Activated CD8-positive, alpha-beta memory T cell treated with anti-CD3 and anti-CD28 coated beads, Interleukin-2, amount 10 ng/mL, durations not matched to agents 7 days and 5 days (primary cell): ENCODE measurements at places on chromosomes 4 and X.

DNA sequence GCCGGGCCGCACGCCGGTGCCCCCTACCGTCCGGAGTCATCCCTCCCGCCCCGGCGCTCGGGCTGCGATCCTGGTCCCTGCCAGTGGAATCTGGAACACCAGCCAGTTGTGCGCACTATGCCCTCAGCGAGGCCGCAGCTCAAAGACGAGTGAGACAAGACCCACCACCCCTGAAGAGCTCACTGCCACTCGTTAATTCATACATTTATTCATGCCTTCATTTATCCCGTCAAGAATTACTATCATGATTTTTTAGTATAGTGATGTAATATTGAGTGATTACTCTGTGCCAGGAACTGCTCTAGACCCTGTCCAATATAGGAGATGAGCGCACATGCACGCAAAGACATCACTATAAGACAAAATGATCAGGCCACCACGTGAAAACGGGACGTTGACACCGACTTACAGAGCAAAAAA is 247 bp upstream of the PPA2 start:
- no peak for DNase-seq

GRCh38 chr4:101136373-101137370 is 210.7 kb downstream of the PPP3CA start:
- no peak for DNase-seq

GRCh38 chr4:47536966-47537365 is 51.9 kb downstream of the ATP10D start:
- no peak for DNase-seq

DNA sequence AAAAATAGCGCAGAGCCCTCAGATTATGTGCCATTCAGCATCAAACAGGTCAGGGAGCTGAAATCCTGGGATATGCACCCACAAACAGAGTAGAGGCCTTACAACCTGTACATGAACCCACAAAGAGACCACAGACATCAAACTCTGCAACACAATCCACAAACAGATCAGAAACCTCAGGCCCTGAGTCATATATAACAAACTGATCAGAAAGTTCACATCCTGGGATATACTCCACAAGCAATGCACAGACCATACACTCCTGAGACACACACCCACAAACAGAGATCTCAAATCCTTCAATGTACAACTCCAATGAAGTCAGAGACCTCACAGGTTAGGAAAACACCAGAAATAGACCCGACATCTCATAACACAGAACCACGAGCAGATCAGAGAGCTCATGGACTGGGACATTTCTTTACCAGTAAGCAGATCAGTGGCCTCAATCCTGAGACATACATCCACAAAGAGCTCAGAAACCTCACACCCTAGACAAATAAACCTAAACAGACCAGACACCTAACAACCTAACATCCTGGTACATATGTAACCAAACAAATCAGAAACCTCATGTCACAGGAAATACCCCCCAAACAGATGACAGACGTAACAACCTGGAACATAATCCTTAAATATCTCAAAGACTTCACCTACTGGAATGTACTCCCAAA is 24.2 kb downstream of the SUV39H1 start:
- peak; percentile 42 for DNase-seq

GRCh38 chr4:133095591-133095990 is 53.5 kb upstream of the PCDH10 start:
- DNase-seq = no peak

DNA sequence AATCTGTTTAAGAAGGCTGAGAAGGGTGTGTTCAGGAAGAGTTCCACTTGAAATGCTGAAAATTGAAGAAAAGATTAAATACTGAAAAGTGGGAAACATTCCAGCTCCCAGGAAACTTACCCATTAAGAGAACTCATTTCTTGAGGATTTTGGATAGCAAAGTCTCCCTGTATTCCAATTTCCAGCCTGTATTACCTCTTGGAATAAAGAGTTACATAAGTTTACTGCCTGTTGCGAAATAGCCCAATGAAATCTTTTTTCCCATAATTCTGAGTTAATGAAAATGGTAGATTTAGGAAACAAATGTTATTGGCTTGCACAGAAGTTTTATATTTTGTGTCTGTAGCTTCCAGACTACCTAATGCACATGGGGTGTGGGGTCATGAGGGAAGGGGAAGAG is 12.0 kb downstream of the NHSL2 start:
- no peak for DNase-seq

DNA sequence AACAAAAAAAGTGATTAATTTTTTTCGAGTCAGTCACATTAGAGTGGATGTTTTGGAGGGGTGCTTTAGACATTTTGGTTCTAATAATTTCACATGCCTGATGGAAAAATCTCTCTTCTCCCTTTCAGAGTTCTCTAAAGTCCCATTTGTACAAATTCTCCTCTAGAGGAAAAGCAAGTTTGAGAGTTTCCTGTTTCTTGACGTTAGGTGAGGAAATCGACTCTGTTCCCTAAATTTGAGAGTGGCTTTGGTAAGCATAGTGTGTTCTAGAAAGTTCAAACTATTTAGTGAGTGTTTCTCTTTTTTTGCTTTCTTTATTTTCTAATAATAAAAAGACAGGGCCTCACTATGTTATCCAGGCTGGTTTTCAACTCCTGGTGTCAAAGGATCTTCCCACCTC is 1.6 kb upstream of the ATP6AP2 start:
- DNase-seq = no peak

DNA sequence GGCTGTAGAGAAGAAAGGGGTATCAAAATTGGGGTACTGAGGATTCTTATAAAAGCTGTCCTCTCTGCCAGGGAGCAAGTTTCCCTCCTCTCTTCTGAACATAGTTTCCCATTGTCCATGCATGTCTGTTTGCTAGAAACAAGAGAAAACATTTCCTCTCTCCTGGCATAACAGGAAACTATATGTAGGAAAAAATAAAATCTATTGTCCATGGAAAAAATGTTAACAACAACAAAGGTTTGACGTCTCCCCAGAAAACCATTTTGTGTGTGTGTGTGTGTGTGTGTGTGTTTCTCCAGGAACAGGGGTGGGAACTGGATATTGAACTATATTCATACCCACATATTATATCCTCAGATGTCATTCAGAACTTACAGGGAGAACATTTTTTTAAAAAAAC is 107.2 kb downstream of the GASK1B start:
- DNase-seq = no peak

DNA sequence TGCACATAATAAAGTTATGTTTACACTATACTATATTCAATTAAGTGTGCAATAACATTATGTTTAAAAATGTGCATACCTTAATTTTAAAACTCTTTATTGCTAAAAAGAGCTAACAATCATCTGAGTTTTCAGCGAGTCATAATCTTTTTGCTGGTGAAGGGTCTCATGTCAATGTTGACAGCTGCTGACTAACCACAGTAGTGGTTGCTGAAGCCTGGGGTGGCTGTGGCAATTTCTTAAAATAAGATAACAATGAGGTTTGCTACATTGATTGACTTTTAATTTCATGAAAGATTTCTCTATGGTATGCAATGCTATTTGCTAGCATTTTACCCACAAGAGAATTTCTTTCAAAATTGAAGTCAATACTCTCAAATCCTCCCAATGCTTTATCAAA is 58.6 kb downstream of the C4orf46 start:
- no peak for DNase-seq

DNA sequence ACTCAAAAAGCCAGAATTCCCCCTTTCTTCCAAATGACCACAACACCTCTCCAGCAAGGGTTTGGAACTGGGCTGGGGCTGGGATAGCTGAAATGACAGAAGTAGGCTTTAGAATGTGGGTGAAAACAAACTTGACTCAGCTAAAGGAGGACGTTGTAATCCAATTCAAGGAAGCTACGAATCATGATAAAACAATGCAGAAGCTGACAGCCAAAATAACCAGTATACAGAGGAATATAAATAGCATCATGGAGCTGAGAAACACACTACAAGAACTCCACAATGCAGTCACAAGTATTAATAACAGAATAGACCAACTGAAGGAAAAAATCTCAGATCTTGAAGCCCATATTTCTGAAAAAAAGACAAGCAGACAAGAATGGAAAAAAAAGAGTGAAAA is 95.8 kb upstream of the TET2 start:
- DNase-seq = no peak

DNA sequence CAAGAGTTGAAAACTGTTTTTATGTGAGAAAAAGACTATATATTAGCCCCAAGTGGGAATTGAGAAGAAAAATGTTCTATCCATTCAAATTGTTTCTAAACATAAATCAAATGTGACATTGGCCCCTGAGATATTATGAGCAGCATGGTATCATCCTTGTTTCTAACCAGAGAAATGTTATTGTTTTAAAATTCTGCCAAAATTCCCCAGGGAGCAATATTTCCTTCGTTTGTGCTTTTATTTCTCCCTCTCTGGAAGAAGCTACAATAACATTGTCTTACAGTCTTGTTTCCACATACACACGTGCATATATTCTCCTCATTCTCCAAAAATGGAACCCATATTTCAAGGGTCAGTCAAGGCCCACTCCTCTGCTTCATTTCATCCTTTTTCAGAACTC is 46.7 kb downstream of the MAGEB17 start:
- no peak for DNase-seq

DNA sequence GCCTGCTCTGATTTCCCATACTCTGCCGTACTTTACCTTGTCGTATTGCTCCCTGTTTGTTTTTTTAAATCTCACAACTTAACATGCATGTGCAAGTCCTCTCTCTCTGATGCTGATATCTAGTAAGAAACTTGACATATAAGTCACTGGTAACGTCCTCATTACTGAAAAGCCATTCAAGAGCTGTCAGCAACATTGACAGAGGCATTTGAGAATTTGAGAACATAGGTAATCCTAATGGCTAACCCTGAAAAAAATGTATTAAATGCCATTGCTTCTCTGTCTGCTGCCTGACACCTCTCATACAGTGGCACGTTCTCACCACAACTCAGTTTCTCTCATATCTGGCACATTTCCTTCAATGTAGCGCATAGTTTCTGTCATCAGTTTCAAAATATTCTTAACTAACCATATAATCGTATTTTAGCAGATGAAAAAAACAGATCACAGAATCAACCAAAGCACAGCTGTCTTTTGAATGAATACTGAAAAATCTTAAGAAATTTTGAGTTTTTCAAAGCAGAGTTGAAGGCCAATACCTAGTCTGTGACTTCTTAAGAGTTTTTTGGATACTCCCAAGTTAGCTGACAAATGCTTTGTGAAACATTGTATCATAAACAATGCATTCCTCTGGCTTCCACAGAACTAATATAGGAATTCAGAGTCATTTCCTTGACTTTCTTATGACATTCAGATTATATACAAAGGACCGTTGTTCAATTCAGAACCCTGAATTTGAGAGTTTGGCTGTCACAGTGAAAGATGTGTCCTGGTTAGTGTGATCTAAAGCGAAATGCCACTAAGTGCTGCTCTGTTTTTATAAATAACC is 996.4 kb downstream of the C4orf33 start:
- DNase-seq = no peak

DNA sequence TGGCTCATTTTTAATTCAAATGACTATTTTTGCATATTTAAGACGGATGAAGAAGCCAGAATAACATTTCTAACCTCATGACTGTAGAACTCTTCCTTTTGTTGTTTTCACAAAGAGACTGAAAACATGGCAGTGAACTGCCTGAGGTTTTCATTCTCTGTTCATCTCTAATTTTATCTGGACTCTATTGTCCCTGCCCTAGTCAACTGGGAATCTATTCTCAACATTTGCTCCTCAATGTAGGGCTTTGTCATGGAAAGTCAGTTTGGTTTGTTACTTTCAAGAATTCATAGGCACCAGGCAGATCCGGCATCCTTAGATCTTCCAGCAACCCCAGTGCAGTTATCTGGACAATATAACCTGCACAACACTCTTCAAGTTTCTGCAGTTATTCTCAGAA is 277.0 kb downstream of the RAPGEF2 start:
- DNase-seq = no peak

- no peak for DNase-seq
Observed at GRCh38 chr4:2219233-2219760, 22.6 kb downstream of the HAUS3 start.

- DNase-seq = no peak
Observed at GRCh38 chr4:78155616-78156105, 98.5 kb downstream of the FRAS1 start.

DNA sequence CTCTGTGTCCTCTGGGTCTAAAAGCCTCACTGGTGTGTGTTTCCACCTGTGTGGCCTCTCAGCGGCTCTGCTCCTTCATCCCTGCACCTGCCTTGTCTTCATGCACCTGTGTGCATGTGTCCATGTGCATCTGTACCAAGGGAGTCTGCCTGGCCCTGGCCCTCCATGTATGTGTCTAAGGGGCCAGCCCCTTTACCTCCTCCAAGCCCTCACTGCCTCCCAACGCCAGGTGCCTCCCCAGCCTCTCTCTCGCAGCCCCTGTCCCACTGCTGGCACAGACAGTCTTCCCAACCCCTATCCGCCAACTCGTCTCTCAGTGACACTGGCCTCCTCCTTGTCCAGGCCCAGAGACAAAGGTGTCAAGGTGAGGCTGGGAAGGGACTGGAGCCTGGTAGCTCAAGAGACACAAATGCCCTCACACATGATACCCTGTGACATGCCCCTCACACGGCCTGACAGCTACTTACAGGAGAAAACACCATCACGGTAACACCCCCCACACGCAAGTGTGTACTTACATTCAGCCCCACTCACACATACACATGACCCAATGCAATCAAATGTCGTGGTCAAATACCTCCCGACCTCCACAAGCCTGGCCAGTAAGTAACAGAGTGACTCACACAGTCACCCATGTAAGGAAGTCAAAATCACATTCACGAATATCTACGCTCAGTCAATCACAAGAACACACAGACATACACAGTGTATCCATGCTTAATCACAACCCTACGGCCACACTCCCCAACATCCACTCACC is 11.4 kb downstream of the L1CAM start:
- DNase-seq = no peak

DNA sequence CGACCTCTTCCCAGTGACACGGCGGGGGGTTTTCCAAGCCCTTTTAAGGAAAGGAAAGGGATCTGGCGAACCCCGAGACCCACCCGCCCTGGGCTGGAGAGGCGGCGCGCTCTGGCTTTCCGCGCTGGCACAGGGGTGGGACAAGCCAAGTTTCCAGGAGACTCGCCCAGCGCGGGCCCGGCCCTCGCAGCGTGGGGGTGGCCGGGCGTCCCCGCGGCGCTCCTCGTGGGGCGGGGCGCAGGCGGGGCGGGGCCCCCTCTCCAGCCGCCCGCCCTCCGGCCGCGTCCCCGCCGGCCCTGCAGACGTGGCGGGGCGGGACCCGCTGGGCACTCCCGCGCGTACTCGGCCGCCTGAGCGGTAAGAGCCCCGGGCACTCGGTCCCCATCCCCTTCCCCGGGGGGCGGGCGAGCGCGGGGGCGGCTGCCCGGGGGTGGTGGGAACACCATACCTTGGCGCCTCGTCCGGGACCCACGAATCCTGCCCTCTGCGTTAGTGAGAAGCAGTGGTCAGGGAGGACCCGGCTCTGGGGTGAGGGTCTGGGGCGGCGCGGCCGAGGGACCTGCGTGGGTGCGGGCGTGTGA is at the start of gene FAM114A1:
Gene FAM114A1 (plus strand): TSS at position 329 of the 581 bp plus-strand sequence. CDS start 10,273 bp downstream, outside the sequence.
- DNase-seq = no peak

DNA sequence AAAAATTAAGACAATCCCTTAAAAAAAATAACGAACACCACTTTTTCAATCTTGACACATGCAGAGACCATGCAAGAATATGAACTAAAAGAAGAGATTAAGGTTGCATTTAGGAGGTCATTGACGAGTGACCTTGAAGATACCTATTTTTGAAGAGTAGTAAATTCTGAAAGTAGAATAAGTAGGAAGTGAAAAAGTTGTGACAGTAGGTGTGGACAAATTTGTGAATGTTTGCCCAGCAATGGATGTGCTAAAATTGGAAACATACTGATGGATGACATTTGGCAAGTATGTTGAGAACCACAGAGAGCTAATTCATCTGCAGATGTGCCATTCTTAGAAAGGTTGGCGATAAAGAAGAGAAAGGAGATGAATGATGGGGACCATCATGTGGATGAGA is 213.7 kb upstream of the VCX3A start:
- no peak for DNase-seq

- no peak for DNase-seq
Observed at GRCh38 chr4:176350671-176351070, 30.9 kb downstream of the SPCS3 start.
